ENCODE measurements at places on chromosomes 5 and 9.

DNA sequence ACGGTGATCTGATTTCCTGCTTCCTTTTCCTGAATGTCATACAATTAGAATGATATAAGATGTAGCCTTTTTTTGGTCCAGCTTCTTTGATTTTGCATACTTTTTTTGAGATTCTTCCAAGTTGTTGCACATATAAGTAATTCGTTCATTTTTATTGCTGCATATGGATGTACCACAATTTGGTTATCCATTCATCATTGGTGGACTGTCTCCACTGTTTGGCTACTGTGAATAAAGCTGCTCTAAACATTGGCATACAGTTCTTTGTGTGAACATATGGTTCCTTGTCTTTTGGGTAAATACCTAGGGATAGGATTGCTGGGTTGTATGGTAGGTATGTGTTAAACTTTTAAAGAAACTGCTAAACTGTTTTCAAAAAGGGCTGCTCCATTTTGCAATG, 52.6 kb downstream of the OR1J1 start:
- DNase-seq, result no peak

GRCh38 chr9:117286245-117286644, 128.6 kb downstream of the ASTN2 start:
- no peak for DNase-seq

DNA sequence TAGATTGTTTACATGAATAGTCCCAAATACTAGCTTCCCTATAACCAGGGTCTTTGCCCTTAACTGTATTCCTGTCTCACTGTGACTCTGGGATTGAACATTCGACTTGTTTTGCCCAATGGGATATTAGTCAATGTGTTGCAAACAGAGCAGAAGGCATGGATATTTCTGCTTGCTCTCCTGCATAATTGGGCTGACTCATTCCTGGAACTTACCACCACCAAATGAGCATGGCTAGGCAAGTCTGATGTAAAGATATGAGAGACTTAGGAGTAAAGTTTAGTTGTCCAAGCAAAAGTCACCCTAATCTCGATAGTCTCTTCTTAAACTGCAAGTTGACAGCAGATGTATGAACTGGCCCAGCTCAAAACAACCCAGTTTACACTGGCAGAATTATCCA, 273.5 kb upstream of the CCNG1 start:
- no peak for DNase-seq

DNA sequence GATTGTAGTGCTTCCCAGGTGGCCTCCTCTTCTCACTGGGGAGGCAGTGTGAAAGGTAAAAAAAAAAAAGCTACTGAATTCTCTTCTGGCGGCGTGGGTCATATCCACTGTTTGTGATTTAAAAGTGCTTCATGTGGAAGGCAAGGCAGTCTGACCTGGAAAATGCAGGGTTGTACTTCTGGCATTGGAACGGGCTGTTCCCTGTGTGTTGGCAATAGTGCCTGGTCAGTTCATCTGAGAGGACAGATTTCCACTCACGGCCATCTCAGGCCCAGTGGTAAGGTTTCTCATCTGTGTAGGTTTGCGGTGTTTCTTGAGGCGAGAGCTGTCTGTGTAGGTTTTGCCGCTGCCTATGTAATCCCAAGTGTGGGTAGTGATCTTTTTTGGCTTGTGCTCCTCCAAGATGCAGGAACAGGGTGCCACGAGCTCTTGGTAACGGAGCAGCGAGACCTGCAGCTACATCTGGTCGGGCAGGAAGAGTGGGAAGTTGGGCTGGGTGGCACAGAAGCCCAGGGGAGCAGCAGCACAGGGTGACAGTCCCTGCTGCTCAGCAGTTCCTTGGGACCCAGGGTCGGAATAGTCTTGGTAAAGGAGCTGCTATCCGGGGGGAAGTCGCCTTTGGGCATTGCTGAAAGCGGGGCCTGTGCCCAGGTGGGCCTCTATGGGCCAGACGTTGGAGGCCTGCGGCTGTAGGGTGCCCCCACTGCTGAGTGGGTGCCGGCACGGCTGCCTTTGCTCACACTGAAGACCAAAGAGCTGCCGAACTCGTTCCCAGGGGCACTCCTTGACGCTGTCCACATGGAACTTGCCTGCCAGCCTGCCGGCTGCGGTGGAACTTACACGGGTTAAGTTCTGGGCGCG, 11.2 kb downstream of the RCL1 start:
- DNase-seq, result no peak

DNA sequence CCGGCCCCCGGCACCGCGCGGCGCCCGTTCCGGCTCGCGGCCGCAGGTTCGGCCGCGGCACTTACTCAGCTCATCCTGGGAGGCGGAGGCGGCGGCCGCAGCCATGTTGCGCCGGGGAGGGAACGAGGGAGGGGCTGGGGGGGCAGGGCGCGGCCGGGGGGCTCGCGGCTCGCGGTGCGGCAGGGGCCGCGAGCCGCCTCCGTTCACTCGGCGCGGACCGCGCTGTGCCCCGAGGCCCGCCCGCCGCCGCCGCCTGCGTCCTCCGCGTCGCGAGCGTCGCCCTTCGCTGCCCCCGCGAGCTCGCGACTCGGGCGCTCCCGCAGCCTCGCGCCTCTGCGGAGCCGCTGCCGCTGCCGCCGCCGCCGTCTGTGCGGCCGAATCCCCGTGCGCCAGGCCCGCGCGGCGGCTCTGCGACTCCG, 735 bp downstream of the ECPAS start:
- DNase-seq, result no peak

DNA sequence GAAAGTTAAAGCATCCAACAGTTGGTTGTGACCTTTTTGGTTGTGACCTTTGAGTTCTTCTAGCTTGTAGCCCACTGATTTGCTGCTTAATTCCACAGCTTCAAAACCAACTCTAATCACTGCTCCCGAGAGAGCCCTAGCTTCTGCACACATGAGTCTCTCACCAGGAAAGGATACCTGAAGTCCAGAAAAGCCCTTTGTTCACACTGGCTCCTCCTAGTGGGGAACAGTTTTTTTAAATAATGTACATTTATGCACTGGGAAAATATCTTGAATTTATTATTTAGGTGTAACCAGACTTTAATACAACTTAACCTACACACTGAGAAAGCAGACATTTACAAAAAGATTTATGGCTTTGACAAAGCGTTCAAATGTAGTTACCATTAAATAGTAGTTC, 120.2 kb upstream of the CCDC152 start:
- no peak for DNase-seq

GRCh38 chr5:107499776-107500175, 171.0 kb downstream of the EFNA5 start:
- no peak for DNase-seq

DNA sequence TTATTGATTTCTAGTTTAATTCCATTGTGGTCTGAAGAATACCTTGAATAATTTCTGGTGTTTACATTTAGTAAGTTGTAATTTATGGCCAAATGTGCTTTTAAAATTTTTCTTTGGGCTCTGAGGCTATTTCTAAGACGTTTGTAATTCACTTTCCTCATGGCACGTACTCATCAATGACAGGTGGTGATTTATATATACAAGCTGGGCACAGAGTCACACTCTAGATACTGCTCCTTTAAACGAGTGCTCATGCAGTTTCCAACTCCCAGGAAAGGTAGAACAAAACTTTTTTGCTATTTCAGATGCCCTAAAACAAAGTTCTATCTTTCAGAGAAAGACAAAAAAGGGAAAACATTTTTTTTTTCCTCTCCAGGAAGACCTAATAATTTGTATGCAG, 146.9 kb downstream of the AUH start:
- DNase-seq, result no peak

DNA sequence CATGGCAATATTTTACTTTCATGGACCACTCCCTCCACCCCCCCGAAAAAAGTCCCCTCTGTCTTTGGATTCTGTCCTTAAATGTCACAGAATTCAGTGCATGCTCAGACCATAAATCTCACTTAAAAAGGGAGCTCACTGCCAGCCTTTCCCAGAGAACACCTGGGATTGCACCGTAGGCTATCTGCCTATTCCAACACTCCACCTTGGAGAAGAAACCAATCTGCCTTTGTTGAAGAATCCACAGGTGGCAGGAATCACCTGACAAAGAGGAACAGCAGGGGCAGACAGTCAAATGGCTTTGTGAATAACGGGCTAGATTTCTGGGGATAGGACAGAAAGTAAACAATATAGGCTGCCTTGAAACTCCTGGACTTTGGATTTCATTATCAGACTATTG, 306.7 kb upstream of the BRINP1 start:
- no peak for DNase-seq

GRCh38 chr9:95606489-95607350, 89.9 kb upstream of the PTCH1 start:
- no peak for DNase-seq

DNA sequence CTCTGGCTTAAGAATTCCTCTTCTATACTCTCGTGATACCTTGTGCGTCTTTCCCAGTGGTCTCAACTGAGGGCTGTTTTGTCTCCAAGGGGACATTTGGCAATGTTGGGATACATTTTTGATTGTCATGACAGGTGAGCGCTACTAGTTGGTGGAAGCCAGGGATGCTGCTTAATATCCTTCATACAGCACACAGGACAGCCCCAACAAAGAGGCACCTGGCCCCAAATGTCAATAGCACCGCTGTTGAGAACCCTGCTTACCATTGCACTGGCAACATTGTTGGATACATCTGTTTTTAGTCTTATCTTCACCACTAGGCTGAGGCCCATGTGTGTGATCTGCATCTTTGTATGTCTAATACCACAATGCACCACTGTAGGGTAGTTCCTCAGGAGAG, 114.1 kb downstream of the C9orf152 start:
- no peak for DNase-seq

- DNase-seq, result no peak
Observed at GRCh38 chr5:51997949-51998348, 614.7 kb downstream of the ISL1 start.

GRCh38 chr5:178441486-178442270, 148.5 kb downstream of the COL23A1 start:
- DNase-seq, result no peak

GRCh38 chr5:55176176-55176818, 3.3 kb upstream of the CDC20B start:
- DNase-seq, result peak; percentile 24

DNA sequence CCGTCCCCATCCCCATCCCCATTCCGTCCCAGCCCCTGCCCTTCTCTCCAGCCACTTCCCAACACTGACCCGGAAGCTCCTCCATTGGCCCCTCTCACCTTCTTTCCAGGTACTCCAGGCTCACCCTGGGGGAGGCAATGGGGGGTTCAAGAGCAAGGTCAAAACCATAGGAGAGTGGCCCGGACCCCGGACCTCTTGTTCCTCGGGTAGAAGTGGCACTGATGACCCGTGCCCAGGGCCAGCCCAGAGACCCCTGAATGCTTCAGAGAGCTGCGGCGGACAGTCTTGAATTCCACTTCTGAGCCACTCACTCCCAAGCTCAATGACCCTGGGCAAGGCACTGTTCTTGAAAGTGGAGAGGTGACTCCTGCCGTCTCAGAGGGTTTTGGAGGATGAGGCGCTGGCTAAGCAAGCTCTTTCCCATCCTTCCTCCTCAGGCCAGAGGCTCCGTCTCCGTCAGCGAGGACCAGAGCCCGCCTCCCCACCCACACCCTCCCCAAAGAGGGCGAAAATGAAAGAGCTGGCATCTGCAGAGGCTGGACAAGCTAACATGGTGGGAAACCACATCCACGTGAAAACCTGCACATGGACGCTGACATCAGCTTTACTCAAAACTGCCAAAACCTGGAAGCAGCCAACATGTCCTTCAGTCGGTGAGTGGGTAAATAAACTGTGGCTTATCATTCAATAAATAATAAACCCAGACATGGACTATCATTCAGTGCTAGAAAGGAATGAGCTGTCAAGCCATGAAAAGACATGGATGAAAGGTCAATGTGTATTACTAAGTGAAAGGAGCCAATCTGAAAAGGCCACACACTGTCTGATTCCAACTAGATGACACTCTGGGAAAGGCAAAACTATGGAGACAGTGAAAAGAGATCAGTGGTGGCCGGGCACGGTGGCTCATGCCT, 27.3 kb upstream of the PHYKPL start:
- no peak for DNase-seq

- DNase-seq, result no peak
Observed at GRCh38 chr9:108750661-108751215, 105.0 kb downstream of the ACTL7B start.

DNA sequence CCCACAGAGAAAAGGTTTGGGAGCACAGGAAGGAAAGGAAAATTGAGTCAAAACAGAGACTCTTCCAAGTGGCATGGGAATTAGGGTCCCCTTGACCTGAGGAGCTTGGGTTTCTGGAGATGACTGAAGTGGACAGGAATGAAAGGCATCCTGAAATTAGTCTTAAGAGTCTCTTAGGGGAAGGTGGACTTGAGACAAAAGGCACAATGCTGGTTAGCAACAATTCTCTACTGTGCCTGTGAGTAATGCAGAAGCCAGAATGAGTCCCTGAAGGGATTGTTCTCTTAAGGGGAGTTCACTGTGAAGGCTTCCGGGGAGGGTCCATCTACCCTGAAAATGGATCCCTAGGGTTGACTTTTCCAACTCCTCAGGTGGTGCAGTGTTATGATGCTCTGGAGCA, 58.4 kb upstream of the FOXE1 start:
- DNase-seq, result no peak

GRCh38 chr9:75274781-75275180, 186.5 kb downstream of the OSTF1 start:
- DNase-seq, result no peak

DNA sequence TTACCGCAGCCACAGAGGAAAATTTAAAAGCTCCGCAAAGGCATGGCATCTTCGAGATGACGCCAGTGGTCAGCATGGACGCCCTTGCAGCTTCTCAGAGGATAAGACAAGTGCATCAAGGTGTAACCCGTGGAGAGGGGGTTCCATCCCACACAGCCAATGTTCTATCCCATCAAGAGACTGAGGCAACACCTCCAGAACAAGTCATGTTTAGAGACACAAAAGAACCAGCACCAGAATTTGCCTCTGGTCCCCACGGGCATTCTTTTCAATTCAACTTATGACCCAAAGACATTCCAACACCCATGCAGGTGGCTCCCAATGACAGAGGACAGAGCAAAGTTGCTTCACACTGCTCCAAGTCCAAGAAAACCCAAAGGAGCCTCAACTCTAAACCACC, 20.7 kb downstream of the ROR2 start:
- DNase-seq, result no peak

DNA sequence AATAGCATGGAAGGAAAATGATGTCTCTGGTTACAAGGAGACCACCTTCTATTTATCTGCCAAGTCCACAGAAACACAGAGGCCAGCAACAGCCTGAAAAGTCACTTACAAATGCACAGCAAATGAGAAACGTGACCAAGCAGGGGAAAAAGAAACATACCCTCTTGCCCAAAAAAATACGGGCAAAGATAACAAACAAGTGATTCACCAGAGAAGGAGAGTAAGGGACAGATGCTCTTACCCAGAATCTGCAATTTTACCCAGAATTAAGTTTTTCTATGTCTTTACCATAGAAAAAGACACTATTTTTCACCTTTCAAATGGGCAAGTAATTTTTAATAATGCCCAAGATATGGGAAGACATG, 28.1 kb downstream of the CAMSAP1 start:
- no peak for DNase-seq

DNA sequence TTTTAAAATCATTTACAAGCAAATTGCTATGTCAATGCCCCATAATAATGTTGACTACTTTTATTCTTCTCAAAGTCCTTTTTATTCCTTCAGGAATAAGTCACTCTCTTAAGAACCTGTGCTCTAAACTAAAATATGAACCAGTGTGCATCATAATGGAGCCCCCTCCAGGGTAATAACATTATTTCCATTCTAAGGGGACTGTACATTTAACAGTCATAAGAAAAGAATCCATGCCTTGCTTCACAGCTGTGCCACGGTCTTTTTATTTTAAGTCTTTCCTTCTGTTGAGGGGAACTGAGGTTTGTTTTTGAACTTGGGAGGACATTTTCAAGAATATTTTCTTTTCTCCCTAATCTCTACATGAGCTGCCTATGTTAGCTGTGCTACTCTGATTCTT, 297.6 kb downstream of the MAN2A1 start:
- DNase-seq, result no peak
